ENCODE measurements at places on chromosomes 11 and 22.

- DNase-seq = no peak
- no peaks in the 10 kb centered on the region for H3K36me3 ChIP-seq
- H3K4me1 ChIP-seq = no peaks in the 10 kb centered on the region
- H3K27me3 ChIP-seq = no peaks in the 10 kb centered on the region
Measured at GRCh38 chr11:106202935-106203620, 125.6 kb downstream of the AASDHPPT start.

GRCh38 chr22:26665813-26666231 is 8.4 kb downstream of the MIAT start:
- H3K27ac ChIP-seq = no peak overlapping the region
- H3K36me3 ChIP-seq = no peaks in the 10 kb centered on the region
- no peak for DNase-seq
- no peaks in the 10 kb centered on the region for H3K4me1 ChIP-seq
- no peak overlapping the region for H3K4me3 ChIP-seq

DNA sequence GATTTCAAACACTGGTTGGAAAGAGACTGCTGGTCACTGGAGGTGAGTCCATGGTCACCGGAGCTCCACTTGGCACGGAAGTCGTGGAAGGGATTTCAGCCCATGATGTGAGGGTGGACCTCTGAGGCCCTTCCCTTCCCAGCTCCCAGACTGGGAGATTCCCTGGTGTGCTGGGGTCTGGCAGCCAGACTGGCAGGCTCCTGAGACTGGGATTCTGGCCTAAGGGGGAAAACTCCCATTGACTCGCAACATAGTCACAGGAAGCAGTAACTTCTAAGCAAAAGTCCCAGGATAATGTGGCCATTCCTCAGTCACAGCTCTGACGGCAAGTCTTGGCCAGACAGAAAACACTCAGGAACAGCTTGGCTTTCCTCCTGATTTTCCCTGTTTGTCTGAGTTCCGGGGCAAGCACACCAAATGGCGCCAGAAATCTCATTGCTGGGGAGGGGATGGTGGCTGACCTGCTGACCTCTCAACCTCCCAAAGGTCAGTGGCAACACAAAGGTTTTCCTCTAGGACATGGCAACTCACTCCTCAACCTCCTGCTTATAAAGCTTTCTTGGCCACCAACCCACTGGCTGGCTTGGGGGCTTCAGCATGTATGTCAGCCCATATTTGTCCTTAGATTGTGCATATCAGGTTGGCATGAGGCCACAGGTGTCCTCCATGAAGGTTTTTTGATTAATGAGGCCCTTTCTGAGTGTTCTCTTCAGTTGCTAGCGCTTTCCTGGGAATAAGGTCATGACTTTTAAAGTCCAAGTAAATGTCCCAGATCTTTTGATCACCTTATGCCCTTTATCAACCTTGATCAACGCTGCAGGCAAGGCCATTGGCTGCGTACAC is 99.5 kb downstream of the CCDC81 start:
- DNase-seq = no peak
- H3K27ac ChIP-seq = peak overlapping the region; percentile 49
- no peaks in the 10 kb centered on the region for H3K36me3 ChIP-seq
- no peak overlapping the region for H3K4me3 ChIP-seq

DNA sequence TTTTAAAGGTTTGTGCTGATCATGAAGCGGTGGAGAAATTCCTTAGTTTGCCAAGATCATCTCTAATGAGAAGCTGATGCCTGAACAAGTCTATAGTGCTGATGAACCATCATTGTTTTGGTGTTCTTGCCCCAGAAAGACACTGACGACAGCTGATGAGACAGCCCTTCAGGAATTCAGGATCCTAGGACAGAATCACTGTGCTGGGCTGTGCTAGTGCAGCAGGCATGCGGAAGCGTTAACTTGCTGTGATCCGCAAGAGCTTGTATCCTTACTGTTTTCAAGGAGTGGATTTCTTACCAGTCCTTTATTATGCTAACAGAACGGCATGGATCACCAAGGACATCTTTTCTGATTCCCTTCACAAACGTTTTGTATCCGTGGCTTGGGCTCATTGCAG is 104.1 kb downstream of the TBC1D22A start:
- H3K27ac ChIP-seq = no peak overlapping the region
- H3K4me1 ChIP-seq = no peaks in the 10 kb centered on the region

DNA sequence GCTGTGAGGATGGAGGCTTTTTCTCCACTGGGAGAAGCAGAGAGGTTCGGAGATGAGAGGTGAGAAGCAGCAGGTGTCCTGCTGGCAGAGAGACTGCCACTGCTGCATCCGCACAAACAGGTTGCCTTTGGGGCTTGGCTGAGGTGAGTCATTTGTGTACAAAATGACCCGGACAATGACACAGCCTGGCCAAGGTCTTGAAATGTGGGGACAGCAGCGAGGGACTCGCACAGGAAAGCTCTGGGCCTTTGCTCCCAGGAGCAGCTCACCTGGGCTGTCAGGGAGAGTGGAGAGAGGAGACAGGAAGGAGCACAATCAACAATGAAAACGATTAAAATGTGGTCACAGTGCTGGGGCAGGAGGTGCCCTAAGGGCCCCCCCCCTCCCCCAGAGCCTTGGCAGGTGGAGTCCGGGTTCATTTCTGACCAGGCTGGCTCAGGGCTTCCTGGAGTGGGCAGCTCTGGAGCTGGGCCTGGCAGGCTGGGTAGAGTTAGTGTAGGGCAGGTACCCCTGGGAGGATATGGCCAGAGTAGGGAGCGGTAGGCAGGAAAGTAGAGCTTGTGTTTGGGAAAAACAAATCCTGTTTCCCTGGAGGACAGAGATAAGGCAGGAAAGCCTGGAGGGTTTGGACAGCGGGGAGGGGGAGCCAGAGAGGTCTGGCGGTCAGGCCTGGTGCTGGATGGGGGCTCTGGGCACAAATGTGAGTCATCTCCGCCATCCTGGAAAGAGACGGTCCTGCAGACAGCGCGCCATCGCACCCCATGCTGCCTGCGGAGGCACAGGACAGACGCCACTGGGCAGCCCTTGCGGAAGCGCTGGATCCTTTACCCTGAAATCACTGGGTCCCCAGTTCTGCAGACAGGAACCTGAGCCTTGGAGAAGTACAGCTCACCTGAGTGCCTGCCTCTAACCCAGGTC is 37.8 kb upstream of the CELSR1 start:
- peak overlapping the region; percentile 59 for H3K4me3 ChIP-seq
- DNase-seq = peak; percentile 66
- no peaks in the 10 kb centered on the region for H3K27me3 ChIP-seq
- H3K36me3 ChIP-seq = no peaks in the 10 kb centered on the region

Measured in upper lobe of left lung (tissue), 6 donors.